ENCODE measurements at places on chromosomes 2 and 18.

DNA sequence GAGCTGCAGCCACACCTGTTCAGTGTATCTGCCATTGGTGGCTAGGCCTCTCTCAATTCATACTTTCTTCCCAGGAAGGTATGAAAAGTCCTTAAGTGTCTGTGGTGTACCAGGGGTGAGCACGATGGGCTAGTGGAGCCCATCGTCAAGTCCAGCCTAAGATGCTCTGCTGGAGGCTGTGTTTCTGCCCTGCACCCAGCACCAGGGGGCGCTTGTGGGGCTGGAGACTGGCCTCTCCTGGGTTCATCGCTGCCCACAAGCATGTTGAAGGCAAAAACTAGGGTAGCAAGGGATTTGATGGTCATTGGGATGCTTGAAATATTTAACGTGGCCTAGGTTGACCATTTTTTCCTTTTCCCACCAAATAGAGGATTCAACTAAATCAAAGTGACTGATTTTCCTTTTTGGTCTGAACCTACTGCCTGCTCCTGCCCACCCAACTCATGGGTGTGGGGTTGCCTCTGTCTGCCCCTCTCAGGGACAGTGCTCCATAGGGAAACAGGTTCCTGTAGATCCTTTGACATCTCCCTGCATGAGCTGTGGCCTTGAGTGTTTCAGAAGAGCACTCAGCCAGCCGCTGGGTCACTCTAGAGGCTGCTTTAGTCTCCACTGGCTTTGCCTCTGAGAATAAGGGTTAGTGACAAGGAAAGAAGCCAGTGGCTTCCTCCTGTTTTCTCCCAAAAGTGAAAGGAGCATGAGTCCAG is 59.0 kb downstream of the TPGS2 start:
- no peak for DNase-seq

DNA sequence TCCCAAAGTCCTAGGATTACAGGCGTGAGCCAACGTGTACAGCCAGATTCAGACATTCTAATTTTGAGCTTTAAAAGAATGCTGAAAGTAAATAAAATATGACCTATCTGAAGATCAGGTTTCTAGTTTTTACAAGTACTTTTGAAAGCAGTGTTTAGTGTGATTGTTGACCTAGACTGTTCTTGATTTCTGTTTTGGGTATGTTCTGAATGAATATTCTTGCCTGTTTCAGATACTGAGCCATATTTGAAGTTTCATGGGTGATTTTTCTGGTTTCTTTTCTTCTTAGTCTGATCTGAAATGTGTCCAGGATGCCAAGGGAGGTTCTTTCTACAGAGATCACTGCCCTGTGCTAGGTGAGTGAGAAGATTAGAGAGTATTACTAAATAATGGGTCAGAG is 37.2 kb downstream of the MIB1 start:
- no peak for DNase-seq

DNA sequence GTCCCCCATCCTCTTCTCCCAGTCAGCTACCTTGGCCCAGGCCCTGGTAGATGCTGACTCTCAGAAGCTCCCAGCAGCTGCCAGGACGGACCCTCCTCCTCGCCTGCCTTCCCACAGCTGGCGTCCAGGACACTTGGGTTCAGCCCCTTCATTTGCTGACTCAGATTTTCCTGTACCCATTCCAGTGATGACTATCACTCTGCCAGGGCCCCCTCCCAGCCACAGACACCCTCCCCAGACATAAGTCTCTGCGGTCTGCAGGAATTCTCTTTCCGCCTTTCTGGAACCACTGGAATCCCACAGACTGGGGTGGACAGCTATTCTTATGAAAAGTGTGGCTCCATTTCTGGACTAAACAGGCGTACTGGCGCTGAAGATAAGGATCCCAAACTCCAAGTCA is 260.3 kb upstream of the EPAS1 start:
- no peak for DNase-seq

- DNase-seq: no peak
Measured at GRCh38 chr2:65024149-65024829, 31.9 kb upstream of the CEP68 start.

- DNase-seq: no peak
Measured at GRCh38 chr2:118632921-118633320, 214.5 kb downstream of the EN1 start.

DNA sequence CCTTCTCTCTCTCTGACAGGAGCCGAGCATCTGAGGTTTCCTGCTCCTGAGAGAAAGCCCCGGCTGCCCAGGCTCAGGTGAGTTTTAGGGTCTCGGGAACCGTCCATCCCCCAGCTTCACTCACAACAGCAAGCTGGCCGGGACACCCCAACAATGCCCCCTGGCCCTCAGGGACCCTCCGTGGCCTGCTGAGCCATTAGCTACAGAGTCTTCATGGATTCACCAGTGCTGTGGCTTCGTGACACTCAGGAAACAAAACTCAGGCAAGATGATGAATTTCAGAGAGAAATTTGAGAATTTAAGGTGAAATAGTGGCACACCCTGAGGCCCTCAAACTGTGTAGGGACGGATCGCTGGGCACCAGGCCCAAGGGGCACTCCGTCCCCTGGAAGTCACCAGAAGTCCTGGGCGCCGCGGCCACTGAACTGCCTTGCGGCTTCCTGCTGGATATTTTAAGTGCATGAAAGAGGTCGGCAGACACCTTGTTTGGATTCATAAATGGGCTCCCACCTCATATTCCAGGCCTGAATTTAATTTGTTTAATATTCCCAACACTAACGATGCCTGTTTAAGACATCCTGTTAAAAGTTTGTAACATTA is 368.3 kb upstream of the SALL3 start:
- no peak for DNase-seq

GRCh38 chr2:230665263-230665691 is 47.4 kb upstream of the CAB39 start:
- DNase-seq: no peak
